ENCODE measurements at places on chromosomes 16 and 17.

GRCh38 chr16:24906199-24906808 lies 60.5 kb downstream of the SLC5A11 start:
- no peak for DNase-seq

DNA sequence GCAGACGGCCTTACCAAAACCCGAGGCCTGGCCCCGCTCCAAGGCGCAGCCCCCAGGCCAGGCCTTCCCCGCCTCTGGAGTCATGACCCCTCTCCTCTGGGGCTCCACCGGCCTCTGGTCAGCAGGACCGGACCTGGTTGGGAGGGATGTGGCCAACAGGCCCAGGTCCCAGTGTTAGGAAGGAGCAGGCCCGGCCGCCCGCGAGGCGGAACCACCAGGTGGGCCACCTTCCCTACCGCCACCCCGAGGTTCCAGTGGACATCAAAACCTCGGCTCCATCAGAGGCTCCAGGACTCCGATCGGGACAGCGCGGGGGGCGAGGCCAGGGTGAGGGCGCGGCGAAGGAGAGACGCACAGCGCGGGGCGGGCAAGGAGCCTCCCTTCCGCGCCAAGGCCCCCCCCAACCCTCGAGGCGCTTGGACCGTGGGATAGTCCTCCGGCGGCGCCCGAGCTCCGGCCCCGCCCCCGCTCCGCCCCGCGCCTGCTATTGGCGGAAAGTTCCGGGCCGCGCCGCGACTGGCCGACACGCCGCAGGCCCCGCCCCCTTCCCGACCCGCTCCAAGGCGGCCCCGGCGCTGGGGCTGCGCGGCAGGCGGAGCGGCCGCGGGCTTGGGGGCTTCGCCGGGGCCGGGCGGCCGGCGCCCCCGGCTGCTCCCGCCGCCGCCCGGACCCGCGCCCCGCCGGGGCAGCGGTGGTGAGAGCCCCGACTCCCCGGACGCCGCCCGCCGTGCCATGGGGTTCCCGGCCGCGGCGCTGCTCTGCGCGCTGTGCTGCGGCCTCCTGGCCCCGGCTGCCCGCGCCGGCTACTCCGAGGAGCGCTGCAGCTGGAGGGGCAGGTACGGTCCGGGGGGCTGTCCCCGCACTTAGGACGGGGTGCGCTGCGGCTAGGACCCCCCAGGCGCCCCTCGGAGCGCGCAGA lies at the start of gene METRN:
TSS of gene METRN (plus strand) at position 561 of the 919 bp plus-strand sequence. CDS start at position 733, 172 bp downstream.
- DNase-seq = peak; percentile 92

- no peak for DNase-seq
Observed at GRCh38 chr17:28747051-28747691, 3.4 kb downstream of the TRAF4 start.

- no peak for DNase-seq
Observed at GRCh38 chr16:65222049-65222448, 100.2 kb upstream of the CDH11 start.

GRCh38 chr16:1613728-1614455 lies 1.7 kb downstream of the CRAMP1 start:
- DNase-seq = no peak

GRCh38 chr16:57775661-57776469 lies 26.4 kb downstream of the KIFC3 start:
- peak; percentile 70 for DNase-seq

GRCh38 chr16:87715658-87716057 lies 50.1 kb downstream of the KLHDC4 start:
- no peak for DNase-seq

DNA sequence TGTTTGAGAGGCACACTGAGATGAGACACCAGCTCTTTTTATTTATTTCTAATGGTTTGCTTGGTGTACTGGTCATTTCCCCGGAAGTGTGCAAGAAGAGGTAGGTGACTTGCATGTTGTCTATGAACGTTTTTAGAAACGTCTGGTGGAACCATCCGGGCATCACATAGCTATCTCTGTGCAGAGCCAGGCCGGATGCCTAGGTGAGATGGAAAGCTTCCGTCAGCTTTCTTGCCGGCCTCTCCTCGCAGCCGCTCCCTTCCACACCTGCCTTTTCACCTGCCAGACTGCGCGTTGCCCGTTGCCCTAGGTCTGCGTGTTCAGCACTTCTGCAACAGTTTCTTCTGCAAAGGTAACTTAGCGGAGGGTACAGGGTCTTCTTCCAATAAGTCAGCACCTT lies 416.0 kb downstream of the WWOX start:
- no peak for DNase-seq

DNA sequence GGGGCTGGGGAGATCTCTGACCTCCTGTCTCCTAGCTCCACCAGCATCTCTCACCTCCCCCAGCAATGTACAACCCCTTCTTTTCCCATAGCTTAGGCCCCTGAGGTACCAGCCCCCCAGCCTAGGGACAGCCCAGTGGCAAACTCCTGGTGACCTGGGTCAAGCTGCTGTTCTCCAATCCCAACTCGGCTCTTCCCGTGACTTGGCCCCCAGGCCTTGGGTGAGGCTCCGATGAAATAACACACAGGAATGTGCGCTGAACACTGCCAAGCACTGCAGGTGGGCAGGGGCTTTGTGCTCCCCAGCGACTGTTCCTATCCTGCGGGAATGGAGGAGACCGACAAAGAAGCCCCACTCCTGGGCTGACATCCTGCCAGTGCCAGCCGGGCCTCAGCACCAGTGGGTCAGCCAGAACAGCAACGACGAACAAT lies 63.7 kb upstream of the AMZ2 start:
- no peak for DNase-seq

- peak; percentile 23 for DNase-seq
Observed at GRCh38 chr17:44733753-44734152, 25.0 kb upstream of the ADAM11 start.

- no peak for DNase-seq
Observed at GRCh38 chr16:31085411-31085810, 3.3 kb downstream of the PRSS53 start.

DNA sequence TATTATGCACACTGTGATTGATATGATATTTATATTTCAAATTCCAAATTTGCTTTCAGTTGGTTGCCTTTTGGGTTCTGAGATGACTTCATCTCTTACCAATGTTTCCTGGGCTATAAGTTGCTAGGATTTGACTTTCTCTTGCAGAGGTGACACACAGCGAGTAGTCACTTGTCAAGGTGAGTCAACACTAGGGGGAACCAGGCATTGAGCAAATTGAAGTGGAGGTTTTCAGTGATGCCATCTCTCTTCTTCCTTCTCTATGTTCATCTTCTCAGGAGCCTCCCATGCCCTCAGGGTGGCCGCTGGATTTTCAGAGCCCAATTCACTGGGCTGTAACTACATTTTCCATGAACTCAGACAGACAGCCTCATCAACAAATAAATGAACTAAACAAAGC lies 6.0 kb upstream of the CPD start:
- no peak for DNase-seq

GRCh38 chr17:77404812-77405581 lies 264.2 kb downstream of the SEC14L1 start:
- DNase-seq = peak; percentile 66

DNA sequence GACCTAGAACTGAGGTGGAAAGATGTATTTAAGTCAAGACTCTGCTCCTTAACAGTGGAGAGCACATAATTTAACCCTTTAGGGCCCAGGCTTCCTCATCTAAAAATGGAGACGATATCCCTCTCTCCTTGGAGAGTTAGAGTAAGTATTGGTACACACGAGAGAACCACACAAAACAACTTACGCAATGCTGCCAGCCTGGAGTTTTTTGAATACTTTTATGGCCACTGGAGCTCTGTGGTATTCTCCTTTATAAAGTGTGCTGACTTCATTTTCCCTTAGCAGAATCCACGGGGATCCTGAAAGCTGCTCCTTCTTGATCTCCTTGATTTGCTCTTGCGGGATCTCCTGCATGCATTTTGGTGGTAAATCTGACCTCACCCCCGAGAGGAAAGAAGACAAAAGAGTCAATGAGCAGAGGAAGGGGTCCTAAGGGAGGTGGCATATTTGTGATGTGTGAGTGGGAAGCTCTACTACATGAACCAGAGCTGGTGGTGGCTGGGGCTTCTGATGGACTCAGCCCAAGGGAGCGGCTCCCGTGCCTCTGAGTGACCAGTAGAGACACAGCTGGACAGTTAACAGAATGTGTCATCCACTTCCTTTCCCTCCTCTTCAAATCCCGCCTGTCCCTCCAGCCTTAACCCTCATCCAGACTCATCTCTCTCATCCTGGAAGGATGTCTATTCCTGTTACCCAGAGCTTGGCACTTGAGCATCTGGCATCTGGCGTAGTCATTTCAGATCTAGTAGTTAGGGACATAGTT lies 9.4 kb downstream of the MLKL start:
- no peak for DNase-seq

- DNase-seq = no peak
Observed at GRCh38 chr16:50474138-50474537, 74.1 kb upstream of the NKD1 start.

GRCh38 chr16:74219706-74220105 lies 76.9 kb upstream of the PSMD7 start:
- no peak for DNase-seq

GRCh38 chr16:3074860-3075522 lies 9.6 kb downstream of the IL32 start:
- no peak for DNase-seq

- DNase-seq = peak; percentile 13
Observed at GRCh38 chr16:50275098-50275415, 8.7 kb downstream of the ADCY7 start.

- no peak for DNase-seq
Observed at GRCh38 chr16:492211-492875, 35.2 kb upstream of the CAPN15 start.

DNA sequence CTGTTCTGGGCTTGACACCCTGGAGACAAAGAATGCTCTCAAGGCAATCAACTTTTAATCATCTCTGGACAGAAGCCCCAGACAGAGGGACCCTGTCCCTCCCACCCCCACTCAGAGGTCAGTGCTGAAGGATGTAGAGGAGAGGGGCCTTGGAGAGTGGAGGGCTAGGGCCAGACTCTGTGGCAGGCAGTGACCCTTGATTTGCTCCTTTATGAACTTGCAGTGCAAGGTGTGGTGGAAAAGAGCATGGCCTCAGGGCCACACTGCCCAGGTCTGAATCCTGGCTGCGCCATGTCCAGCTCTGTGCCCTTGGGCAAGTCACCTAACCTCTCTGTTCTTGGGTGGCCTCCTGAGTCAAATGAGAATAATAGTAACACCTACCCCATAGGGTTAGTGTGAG lies 134.3 kb downstream of the TMEM132E start:
- no peak for DNase-seq

DNA sequence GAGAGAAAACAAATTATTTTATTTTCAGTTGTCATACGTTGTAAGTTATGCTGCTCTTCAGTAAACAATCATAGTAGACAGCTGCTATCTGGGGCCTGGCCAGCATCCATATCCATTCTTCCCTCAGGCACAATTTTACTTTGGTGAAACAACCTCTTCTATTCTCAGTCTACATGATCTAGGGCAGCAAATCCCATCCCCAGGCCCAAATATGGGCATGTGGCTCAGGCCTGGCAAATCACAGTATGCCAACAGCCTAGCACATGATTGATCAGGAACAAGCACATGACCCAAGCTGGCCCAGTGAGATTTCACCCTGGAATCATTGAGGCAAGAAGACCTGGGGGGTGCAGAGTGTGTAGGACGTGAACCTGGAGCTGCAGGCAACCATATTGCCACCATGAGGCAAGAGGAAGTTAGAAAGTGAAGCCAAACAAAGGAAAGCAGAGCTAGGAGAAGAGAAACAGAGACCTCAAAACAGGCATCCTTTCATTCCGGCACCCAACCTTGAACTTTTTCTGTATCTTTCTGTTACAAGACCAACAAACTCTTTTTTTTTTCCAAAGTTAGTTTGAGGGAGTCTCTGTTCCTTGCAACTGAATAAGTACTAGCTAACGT lies 10.3 kb upstream of the ABCC12 start:
- no peak for DNase-seq

- no peak for DNase-seq
Observed at GRCh38 chr17:19378416-19379360, at the start of gene MAPK7. Gene MAPK7 (plus strand): TSS chr17:19378498. CDS start chr17:19378901, 403 bp downstream.

GRCh38 chr17:10563991-10564660 lies 14.7 kb upstream of the MYH2 start:
- DNase-seq = no peak

GRCh38 chr17:68179236-68179925 lies 68.5 kb upstream of the AMZ2 start:
- DNase-seq = no peak

DNA sequence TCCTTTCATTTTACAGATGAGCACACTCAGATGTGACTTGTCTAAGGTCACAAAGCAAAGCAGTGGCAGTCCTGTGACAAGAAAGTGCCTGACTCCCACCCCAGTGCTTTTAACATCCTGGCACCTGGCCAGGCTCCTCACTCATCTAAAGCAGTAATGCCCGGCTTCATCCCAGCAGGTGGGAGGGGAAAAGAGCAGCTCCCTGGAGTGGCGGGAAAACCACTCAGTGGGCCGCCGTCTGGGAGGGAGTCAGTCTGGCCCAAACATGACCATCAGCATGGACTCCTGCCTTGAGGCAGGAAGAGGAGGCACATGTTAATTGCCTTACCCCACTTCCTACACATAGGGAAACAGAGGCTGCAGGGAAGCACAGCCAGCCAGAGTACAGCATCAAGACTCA lies 2.6 kb downstream of the PCGF2 start:
- DNase-seq = no peak

DNA sequence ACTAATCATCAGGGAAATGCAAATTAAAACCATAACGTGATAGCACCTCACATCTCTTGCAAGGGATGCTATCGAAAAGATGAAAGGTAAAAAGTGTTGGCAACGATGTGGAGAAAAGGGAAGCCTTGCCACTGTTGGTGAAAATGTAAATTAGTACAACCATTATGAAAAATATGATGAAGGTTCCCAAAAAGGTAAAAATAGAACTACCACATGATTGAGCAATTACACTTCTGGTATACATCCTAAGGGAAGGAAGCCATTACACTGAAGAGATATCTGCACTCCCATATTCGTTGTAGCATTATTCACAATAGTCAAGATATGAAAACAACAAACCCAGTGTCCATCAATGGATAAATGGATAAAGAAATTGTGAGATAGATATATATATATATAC lies 21.5 kb downstream of the ABCA10 start:
- DNase-seq = no peak

DNA sequence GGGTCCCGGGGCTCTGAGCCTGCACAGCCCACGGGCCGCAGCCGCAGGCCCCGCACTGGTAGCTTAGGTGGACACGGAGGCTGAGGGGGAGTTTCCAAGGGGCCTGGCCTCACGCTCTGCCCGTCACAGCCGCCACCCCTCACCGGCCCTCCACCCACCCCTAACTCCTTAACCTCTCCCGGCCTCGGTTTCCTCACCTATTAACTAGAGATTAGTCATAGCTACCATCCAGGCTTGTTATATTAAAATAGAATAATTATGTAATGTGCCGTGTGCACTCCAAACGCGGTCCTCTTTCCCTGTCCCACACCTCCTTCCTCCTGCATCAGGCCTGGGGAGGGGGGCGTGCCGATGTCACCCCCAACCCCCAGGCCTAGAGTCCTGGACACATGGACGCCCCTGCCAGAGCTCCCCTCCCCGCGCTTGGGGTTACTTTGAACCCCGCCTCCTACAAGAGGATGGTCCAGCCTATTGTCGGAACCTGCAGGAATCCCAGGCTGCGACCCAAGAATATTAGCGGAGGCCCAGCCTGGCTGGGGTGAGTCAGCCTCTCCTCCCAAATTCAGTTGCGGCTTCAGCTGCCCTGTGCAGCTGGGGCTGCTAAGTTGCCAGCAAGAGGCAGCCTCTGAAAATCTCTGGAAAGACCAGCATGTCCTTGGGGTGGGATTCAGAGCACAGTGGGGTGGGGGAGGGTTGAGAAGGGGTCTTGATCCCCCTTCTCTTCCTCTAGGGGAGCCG lies 17.3 kb downstream of the SOCS3 start:
- no peak for DNase-seq

GRCh38 chr17:76008630-76009425 lies 8.2 kb downstream of the CDK3 start:
- no peak for DNase-seq

- DNase-seq = peak; percentile 33
Observed at GRCh38 chr17:77498791-77499698, 358.3 kb downstream of the SEC14L1 start.
